ENCODE measurements at places on chromosomes 3 and 15.

DNA sequence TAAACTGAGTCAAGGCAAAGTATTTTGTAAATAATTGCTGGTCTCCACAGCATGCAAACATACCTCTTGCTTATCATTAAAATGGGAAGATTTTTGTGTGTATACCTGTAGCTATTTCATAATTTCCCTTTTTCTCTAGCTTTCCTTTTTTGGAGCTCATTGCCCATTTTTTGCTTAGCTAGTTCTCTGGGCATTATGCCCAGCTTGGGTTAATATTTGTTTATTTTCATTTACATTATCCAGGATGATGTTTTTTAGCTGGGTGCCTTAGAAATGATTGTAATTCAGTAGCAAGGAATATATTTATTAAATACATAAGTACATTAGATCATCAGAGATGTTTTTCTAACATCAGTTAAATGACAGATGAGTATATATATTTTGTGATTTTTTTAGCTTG, 1271.7 kb upstream of the GBE1 start:
- DNase-seq: no peak

- DNase-seq: no peak
Measured at GRCh38 chr15:74395319-74396145, 28.1 kb upstream of the CYP11A1 start.

DNA sequence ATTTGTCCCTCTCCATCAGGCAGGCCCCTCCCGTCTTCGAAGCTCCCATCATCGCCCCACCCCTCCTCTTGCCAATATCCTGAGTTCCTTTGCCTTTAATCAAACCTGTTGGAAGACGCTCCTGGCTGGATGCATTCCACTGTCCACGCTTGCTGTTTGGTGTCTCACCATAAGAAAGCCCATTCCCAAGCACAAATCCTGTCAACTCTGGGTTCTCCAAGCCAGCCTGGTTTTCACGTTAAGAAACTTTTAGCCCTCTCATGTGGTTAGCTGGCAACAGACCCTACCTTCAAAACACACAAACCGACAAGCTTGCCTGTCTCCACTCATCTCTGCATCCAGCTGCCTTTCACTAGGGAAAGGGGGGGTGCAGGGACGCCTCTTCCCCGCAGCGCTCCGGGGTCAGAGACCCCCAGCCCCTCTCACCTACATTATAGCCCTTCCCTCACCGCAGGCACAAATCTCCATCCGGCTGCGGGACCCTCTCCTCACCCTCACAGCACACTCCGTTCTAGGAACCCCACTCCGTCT, 1.1 kb downstream of the GORASP1 start:
- DNase-seq: no peak

GRCh38 chr3:133230195-133230594, 169.7 kb upstream of the BFSP2 start:
- DNase-seq: no peak

- no peak for DNase-seq
Measured at GRCh38 chr3:121809249-121809648, 25.6 kb downstream of the IQCB1 start.

- no peak for DNase-seq
Measured at GRCh38 chr15:36359286-36359685, 220.1 kb upstream of the CDIN1 start.

- DNase-seq: no peak
Measured at GRCh38 chr15:69554279-69554961, 101.8 kb downstream of the RPLP1 start.

GRCh38 chr15:55696221-55696620, 46.7 kb downstream of the PRTG start:
- DNase-seq: no peak

DNA sequence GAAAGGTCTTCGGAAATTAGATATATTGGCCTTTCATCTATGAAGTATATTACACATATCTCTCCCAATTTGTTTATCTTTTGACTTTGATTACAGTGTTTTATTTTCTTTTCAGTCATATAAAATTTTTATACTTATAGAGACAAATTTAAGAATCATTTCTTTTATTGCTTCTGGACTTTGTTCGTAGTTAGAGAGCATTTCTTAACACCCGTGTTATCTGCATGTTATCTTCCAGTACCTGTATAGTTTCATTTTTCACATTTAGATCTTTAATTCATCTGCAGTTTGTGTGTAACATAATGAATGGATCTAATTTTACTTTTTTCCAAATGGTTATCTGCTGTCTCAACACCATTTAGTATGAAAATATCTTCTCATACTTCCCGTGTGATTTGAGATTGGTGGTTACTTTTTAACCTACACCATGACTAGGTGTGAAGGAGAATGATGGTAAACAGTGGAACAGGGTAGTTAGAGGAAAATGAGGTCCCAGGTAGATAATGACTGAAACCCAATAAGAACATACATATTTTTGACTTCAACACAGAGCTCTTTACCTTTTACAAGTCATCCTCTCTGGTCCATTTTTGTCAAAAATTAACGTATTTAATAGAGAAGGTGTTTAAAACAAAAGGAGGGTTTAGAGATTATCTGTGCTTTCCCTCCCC, 99.3 kb downstream of the LPP start:
- no peak for DNase-seq

- DNase-seq: no peak
Measured at GRCh38 chr3:107106316-107106715, 270.9 kb upstream of the CCDC54 start.

DNA sequence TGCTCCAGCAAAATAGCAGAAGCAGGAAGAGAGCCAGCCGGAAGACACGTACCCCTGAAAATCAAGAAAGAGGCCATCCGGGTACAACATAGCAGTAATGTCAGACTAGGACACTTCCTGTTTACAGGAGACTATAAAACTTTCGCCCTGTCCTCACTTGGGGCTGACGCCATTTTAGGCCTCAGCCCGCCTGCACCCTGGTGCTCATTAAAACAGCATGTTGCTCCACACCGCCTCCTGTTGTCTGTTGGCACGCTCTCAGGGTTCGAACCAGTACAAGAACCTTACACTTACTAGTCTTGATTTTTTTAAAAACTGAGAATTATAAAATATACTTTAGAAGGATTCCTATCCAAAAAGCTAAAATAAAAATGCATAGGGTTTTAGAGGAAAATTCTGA, 159.8 kb upstream of the NR2E3 start:
- DNase-seq: no peak

- DNase-seq: no peak
Measured at GRCh38 chr3:42213417-42213816, 52.6 kb downstream of the CCK start.

DNA sequence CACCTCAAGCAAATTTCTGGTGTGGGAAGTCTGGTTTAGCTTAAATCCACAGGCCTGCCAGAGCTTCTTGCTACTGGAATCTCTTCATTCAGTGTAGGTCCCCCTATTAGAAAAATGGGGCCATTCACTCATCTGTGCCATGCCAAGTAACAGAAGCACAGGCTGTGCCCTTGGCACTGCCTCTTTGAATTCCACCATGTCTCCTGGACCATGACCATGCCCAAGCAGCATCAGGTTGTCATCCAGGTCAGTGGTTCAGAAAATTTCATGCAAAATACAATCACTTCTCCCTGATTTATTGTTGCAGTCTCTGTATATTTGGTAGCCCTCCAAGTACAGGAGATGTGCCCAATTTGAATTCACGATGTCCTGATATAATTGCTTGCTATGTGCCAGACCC, 602.1 kb upstream of the ZNF385D start:
- DNase-seq: no peak
